ENCODE measurements at places on chromosomes 3 and 15. TPM values are rescaled to one million over a fixed set of nuclear protein-coding genes. Genes with fewer than 3 reads are reported as not detected.

GOLGA6L9 gene
- total RNA-seq, result 1.8 TPM

OIP5 gene
- 0.88 TPM for total RNA-seq

DUOXA2 gene
- not detected for total RNA-seq

PIERCE2 gene
- 5.3 TPM for total RNA-seq

SH2D7 gene
- total RNA-seq, result not detected

ADIPOQ gene
- under 0.01 TPM for total RNA-seq

CLDN16 gene
- under 0.01 TPM for total RNA-seq

ZNF501 gene
- 7.2 TPM for total RNA-seq

REC114 gene
- total RNA-seq, result not detected

LDHAL6B gene
- total RNA-seq, result not detected

FOXB1 gene
- total RNA-seq, result not detected

RAB6B gene
- 0.59 TPM for total RNA-seq

LSAMP gene
- total RNA-seq, result 3.3 TPM

GAP43 gene
- 2.1 TPM for total RNA-seq

CCDC33 gene
- not detected for total RNA-seq

KBTBD13 gene
- not detected for total RNA-seq

SCAMP2 gene
- total RNA-seq, result 28.3 TPM

IMPG2 gene
- 0.36 TPM for total RNA-seq

KCNMB3 gene
- 1.8 TPM for total RNA-seq

HIGD2B gene
- total RNA-seq, result not detected

CCR4 gene
- total RNA-seq, result not detected

FRMD4B gene
- 0.72 TPM for total RNA-seq

KNL1 gene
- total RNA-seq, result 3.5 TPM
